Omental fat pad (tissue), 4 donors: ENCODE measurements at places on chromosomes 5 and 9.

DNA sequence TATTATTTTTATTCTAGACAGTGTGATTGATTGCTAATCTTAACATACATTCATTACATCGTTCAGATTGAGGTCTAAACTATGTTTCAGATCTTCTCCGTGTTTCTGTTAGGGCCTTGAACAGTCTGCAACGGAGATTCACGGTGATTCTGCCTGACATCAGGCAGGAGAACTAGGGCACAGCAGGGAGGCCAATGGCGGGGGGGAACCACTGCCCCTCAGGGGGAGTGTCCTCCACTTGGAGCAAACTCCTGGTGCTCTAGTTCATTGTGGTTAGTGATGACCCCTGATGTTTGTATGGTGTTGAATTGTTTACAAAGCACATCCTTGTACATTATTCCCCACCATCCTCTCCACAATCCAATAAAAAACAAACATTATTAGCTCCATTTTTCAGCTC is 173.5 kb downstream of the ZNF608 start:
- no peak for DNase-seq

DNA sequence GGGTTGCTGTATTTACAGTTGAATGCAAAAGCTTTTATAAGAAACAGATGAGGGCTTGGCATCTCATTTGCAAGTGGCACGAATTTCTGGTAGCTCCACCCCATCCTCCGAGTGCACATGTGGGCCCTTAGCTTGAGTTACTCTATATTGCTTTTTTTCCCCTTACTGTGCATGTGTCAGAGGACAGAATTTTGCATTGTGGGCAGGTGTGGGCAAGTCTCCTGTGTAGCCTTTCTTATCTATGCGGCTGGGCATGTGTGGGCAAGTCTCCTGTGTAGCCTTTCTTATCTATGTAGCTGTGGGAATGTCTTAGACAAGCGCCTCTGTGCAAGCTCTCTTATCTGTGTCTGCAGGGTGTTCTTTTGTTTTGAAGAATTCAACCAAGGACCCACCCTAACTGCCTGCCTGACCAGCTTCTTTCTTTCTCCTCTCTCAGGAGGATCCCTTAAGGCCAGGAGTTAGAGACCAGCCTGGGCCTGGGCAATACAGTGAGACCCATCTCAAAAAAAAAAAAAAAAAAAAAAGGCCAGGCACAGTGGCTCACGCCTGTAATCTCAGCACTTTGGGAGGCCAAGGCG is 34.1 kb upstream of the SIL1 start:
- no peak for DNase-seq

GRCh38 chr9:117247266-117247665 is 167.6 kb downstream of the ASTN2 start:
- DNase-seq, result no peak

- DNase-seq, result no peak
These were observed 60.5 kb downstream of the ASTN2 start for GRCh38 chr9:117354244-117354847.

GRCh38 chr5:2755681-2756171 is 4.2 kb upstream of the IRX2 start:
- DNase-seq, result no peak

DNA sequence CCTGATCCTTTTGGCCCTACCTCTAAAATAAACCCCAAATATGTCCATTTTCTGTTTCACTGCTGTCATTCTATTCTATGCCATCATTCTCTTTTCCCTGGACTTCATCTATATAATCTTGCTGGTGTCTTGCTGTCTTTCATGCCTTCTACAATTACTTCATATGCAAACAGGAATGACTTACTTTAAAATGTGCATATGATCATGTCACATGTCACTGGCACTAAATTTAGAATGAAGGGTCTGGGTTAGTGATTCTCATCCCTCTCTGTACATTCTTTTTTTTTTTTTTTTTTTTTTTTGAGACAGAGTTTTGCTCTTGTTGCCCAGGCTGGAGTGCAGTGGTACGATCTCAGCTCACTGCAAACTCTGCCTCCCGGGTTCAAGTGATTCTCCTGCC is 22.9 kb downstream of the FAF2 start:
- DNase-seq, result no peak

DNA sequence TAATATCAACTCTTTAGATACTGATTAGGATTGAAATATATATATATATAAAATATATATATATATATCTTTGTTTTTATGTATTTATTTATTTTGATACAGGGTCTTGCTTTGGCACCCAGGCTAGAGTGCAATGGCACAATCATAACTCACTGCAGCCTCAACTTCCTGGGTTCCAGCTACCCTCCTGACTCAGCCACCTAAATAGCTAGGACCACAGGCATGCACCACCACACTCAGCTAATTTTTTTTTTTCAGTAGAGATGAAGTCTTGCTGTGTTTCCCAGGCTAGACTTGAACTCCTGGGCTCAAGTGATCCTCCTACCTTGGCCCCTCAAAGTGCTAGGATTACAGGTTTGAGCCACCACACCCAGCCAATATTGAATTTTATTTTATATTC is 20.6 kb upstream of the CDH6 start:
- DNase-seq, result no peak

- no peak for DNase-seq
These were observed 256.9 kb downstream of the TRIM32 start for GRCh38 chr9:116943970-116944369.

- no peak for DNase-seq
These were observed 198.5 kb upstream of the TARS1 start for GRCh38 chr5:33242277-33242676.

DNA sequence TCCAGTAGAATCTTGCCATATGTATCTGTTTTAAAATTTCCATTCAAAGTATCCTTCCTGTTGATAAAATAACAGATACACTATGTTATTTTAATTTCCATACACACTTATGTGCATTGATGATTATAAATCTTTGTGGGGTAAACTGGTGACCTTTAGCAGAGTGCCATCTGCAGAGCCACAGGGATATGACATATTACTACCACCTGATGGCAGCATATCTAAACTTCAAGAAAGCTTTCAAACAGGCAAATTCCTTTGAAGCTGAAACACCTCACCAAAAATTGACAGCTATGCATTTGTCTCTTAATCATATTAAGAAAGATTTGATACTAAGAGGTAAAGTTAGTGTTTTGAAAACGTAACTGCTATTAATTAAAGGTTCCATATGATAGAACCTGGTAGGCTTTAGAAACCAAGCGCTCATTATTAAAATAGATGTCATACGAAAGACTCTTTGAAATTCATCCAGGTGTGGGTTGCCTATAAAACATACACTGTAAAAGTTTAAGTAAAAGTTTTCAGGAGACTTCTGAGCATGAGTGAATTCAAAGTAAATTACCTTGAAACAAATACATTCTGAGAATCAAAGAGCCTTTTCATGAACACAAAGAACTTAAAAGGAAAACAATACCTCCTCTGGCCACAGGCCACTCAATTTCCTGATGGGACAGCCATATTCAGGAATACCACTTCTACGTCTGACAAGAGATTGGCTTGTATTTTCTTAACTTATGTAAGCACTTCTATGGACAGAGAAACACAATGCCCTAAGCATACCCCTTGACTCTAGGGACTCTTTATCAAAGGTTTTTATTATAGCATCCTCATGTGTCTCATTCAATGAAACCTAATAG is 93.3 kb downstream of the KIAA0825 start:
- no peak for DNase-seq

- no peak for DNase-seq
These were observed 40.8 kb downstream of the OR2Y1 start for GRCh38 chr5:180699042-180699441.

DNA sequence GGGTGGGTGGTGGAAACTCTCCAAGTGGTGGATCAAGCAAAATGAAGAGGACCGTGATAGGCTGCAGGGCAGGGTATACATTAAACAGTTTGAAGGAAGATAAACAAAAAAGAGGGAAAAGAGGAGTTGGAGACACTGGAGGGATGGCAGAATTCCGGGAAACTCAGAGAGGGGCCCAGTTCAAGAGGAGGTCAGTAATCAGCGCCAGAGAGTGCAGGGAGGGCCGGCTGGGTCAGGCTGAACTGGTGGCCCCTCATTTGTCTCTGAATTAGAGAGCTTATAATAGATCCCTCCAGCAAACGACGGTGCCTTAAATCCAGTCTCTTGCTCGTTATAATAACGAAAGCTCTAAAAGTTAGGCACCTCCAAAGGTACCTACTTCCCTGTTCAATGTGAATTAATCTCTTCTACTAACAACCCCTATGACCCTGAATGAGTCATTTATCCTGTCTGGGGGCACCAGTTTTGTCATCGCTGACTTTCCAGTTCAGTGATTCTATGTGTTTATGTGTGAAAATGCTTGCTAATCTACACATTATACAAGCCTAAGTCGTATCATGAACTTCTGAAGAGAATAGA is 2.4 kb upstream of the ZSWIM6 start:
- DNase-seq, result no peak

DNA sequence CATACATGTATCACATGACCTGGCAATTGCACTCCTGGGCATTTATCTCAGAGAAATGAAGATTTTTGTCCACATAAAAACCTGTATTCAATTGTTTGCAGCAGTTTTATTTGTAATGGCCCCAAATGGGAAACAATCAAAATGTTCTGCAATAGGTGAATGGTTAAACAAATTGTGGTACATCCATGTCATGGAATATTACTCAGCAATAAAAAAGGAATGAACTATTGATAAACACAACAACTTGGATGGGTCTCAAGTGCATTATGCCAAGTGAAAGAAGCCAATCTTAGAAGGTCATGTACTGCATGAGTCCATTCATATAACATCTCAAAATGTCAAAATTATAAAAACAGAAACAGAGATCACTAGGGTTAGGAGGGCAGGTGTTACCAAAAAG is 1.5 kb upstream of the NDUFS4 start:
- no peak for DNase-seq

GRCh38 chr5:14125262-14125661 is 17.9 kb upstream of the TRIO start:
- no peak for DNase-seq
